SHP77 treated with DMSO at 0.1 percent for 48 hours (cell line): ENCODE measurements at places on chromosomes 16 and 17.
A peak's percentile ranks its signal among the peaks of the same experiment; 100 is the strongest.

DNA sequence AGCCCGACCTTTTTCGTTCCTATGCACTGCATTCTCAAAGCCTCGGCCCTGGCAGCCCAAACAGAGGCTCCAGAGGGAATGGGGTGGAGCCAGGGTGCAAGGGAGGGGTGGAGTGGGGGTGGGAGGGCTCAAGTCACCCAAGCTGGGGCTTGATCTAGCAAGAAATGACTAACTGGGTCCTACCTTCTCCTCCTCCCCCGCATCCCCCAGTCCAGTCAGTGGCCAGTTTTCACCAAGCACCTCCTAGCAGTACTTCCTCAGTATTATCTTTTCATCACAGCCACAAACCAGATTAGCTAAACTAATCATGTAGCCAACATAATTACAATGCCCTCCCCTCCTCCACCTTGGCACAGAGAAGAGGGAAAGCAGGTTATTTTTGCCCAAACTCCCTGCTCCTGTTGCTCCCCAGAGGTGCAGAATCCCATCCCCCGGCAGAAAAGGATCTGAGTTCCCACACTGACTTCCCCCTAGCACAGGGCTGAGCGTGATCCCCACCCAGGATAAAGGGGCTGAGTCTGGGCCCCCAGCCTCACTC lies 2.2 kb downstream of the JUP start:
- DNase-seq = no peak

DNA sequence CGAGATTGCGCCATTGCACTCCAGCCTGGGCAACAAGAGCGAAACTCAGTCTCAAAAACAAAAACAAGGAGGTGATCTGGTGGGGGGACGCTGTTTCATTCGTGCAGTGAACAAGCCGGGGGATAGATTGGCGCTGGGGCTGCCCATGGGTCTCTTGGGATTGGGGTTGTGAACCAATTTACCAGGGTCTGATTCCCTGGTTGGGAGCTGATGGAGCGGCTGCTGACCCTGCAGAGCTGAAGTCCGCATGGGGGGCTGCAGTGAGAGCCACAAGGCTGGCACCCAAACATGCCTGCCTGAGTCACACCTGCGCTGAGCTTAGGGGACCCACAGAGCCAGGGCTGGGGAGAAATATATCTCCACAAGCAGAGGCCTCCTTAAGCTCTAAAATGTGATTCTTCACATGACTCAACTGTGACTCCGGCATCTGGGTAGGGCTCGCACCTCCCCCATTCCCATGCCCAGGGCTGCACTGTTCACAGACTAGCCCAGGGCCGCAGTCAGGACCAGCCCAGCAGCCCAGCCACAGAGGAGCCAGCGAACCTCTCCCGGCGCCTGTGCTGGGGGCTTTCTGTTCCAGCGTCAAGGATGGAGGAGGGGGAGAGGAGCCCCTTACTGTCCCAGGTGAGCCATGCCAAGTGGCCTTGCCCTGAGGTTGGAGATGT lies 5.0 kb downstream of the TSPAN10 start:
- DNase-seq = no peak

- DNase-seq = no peak
These were observed 302.6 kb downstream of the XYLT1 start for GRCh38 chr16:17168181-17168580.

- no peak for DNase-seq
These were observed 20.5 kb downstream of the MYLK3 start for GRCh38 chr16:46727630-46728029.

DNA sequence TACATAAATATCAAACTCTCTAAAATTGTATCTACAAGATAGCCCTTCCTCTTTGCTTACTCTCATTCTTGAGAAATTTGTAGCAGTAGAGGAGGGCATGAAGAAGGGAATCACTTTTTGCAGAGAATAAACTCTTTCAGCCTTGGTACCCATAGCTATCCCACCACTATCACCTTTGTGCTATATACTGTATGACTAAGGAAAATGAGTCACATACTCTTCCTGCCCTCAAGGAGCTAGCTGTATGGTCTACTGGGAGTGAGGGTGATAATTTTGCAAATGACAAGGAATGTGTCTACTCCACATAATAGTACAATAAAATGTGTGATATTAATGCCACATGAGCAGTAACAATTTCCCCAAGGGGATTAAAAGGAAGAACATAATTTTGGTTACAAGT lies 184.6 kb upstream of the WSB1 start:
- DNase-seq = no peak

- DNase-seq = no peak
These were observed 13.4 kb upstream of the SMIM36 start for GRCh38 chr17:55524440-55525220.

- no peak for DNase-seq
These were observed 46.0 kb downstream of the HOXB1 start for GRCh38 chr17:48484850-48485249.

DNA sequence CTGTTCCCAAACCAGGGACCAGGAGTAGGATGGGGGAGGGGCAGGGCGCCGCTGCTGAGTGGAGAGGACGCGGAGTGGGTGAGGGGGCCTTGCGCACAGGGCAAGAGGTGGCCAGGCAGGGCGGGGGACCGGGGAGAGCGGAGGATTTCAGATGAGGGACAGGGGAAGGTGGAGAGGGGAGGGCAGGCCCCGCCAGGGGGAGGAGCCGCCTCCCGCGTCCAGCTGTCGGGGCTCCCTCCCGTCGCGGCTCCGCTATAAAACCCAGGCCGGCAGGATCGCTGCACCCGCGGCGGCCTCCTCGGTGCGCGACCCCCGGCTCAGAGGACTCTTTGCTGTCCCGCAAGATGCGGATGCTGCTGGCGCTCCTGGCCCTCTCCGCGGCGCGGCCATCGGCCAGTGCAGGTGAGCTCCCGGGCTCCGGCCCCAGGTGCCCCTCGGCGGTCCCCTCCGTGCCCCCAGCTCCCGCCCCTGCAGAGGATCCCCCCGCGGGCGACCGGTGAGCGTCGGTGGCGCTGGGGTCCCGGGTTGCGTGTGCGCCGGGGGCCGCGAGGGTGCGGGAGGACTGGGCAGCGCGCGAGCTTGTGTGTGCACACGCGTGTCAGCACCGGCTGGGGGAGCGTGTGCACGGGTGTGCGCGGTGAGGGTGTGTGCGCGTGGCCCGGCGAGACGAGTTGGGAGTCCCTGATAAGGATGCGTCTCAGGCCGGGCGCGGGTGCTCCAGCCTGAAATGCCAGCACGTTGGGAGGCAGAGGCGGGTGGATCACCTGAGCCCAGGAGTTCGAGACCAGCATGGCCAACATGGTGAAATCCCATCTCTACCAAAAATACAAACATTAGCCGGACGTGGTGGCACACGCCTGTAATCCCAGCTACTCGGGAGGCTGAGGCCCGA lies at the start of gene CA4:
Gene CA4 (plus strand): TSS at position 283 of the 892 bp plus-strand sequence. CDS start 62 bp downstream, at position 345.
- no peak for DNase-seq

- DNase-seq = peak; percentile 58
These were observed 30.0 kb upstream of the RNF43 start for GRCh38 chr17:58447039-58447975.

- DNase-seq = peak; percentile 55
These were observed 147.0 kb downstream of the HS3ST4 start for GRCh38 chr16:25838724-25839186.

- no peak for DNase-seq
These were observed 27.2 kb downstream of the SPNS2 start for GRCh38 chr17:4525691-4526397.

DNA sequence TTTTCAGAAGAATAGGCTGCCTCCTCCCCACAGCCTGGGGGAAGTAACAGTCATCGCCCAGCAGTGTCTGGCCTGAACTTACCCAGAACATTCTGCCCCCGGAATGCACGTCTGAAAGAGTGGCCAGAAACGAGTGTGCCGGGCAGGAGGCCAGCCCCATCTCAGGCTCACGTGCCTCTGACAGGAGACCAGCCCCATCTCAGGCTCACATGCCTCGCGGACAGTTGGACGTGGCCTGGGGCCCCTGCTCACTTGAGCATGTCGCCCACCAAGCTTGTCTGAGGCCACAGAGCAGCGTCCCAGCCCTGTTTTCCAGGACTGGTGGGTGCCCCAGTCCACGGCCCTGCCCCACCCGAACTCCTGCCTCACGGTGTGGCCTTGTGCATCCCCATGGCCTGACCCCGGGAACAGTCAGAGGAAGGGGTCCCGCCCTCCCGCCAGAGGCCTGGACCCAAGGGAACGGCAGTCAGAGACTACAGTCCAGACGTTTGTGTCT lies 16.3 kb upstream of the CDH15 start:
- DNase-seq = no peak

GRCh38 chr17:27532269-27533263 lies 76.3 kb downstream of the KSR1 start:
- no peak for DNase-seq
